ENCODE measurements at places on chromosomes 2 and 18.

GRCh38 chr2:23621616-23622015 lies 236.6 kb downstream of the KLHL29 start:
- no peak for DNase-seq

- no peak for DNase-seq
These were observed 66.6 kb downstream of the PHLPP1 start for GRCh38 chr18:62781893-62782292.

DNA sequence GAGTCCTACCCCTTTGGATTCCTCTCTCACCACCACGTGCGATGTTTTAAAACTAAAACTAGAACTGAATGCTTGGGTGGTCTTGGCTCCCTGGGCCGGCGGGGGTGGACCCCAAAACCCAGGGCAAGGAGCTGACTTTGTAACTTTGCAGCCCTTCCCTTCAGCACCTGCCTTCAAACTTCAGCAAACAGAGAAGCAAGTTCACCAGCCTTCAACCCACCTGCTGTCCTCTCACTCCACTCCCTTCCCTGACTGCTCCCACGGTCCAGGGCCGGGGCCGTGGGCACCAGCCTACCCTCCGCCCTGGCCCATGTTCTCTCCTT lies 54.5 kb downstream of the COL6A3 start:
- no peak for DNase-seq

GRCh38 chr2:241561832-241562231 lies 3.3 kb downstream of the BOK start:
- DNase-seq: peak; percentile 90
